ENCODE measurements at places on chromosomes 11 and 22. TPM values are rescaled to one million over a fixed set of nuclear protein-coding genes. Genes with fewer than 3 reads are reported as not detected.

The MRPL16 gene
- 24.7 TPM for total RNA-seq

The OR4D11 gene
- not detected for total RNA-seq

The DKK3 gene
- total RNA-seq, result 67.7 TPM

The FGF19 gene
- 0.49 TPM for total RNA-seq

The CECR2 gene
- 2.8 TPM for total RNA-seq

The NNMT gene
- total RNA-seq, result 26.7 TPM

The NDUFV1 gene
- 121 TPM for total RNA-seq

The LYVE1 gene
- total RNA-seq, result 48.0 TPM

The POLDIP3 gene
- 26.9 TPM for total RNA-seq

The SPON1 gene
- 60.2 TPM for total RNA-seq

The TRPC6 gene
- 34.8 TPM for total RNA-seq

The UPK3A gene
- not detected for total RNA-seq

The TCN2 gene
- 5.1 TPM for total RNA-seq

The TREH gene
- not detected for total RNA-seq

The TTC28 gene
- 29.0 TPM for total RNA-seq

The SLCO2B1 gene
- total RNA-seq, result 9.8 TPM

The SCUBE2 gene
- 15.7 TPM for total RNA-seq

The CCDC82 gene
- total RNA-seq, result 28.0 TPM

The SHISA8 gene
- not detected for total RNA-seq

The LARGE2 gene
- total RNA-seq, result 6.8 TPM

The C22orf15 gene
- total RNA-seq, result 0.30 TPM

The DDTL gene
- total RNA-seq, result 0.20 TPM

The RTN3 gene
- 60.0 TPM for total RNA-seq

The SCO2 gene
- total RNA-seq, result 0.59 TPM

The RAC2 gene
- total RNA-seq, result 5.7 TPM

The TNNI2 gene
- total RNA-seq, result 322 TPM

The TRIM6 gene
- total RNA-seq, result 1.9 TPM

The CCDC34 gene
- 12.1 TPM for total RNA-seq

The OR2AG2 gene
- total RNA-seq, result 0.10 TPM

The IGF2 gene
- total RNA-seq, result 467 TPM

The OR51B2 gene
- 0.59 TPM for total RNA-seq

The CHRM1 gene
- total RNA-seq, result 0.69 TPM

The PTGDR2 gene
- 0.59 TPM for total RNA-seq

The UBQLN3 gene
- 0.49 TPM for total RNA-seq
